ENCODE measurements at places on chromosomes 11 and 22.

DNA sequence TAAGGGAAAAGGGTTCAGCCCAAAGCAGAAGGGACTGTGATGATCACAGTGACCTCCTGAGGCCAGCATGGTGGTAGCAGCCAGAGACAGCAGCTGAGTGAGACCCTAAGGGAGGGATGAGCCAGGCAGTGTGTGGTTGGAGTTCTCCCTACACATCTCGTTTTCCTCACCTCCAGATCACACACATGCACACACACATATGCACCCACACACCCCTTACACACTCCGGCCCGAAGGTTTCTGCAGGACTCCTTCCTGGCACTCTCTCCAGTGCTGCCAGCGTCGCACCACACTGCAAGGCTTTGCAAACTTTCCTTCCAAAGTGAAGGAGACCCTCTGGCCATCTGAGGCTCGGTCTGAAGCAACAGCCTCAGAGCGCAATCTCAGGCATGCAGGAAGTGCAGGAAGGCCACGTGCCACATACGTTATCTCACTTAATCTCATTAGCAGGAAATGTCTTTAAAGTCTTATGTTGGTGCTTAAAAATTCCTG, 26.9 kb upstream of the TP53I11 start:
- DNase-seq = no peak

DNA sequence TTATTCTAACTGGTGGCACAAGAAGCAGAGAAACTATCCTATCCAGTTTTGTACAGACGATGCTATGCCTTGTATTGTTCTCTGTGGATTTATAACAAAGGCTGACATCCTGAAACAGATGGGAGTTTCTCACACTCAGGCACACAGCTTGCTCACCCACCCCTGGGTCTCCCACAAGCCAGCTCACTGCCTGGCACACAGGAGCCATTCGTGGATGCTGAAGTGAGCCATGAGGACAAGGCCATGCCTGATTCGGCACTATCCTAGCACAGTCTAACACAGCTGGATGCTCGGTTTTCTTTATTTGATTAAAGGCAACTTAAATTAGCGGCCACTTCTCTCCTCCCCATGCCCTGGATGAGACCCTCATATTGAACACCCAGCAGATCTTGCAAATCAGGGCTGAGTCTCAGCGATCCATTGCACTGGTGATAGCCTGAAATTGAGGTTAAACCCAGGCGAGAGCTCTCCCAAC, 25.7 kb upstream of the TMPRSS4 start:
- DNase-seq = no peak

DNA sequence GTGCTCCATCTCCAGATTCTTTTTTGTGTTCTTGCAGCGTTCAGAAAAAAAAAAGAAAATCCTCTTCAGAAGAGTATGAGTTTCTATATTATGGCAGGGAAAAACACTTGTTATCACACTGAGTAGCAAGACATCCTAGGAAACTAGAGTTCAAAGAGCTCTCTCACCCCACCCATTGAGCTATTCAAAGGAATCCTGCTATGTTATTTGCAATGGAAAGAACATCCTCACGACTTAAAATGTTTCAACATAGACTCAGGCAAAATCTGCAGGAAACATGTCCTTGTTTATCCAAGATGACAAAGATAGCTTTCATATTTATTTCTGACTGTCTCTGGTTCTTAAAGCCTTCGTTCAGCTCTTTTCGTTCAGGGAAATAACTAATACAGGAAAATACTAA, 331.6 kb upstream of the ANO5 start:
- DNase-seq = no peak

GRCh38 chr11:46118702-46119351, 2.4 kb downstream of the PHF21A start:
- no peak for DNase-seq

GRCh38 chr11:108025387-108026080, 16.8 kb downstream of the CUL5 start:
- no peak for DNase-seq

DNA sequence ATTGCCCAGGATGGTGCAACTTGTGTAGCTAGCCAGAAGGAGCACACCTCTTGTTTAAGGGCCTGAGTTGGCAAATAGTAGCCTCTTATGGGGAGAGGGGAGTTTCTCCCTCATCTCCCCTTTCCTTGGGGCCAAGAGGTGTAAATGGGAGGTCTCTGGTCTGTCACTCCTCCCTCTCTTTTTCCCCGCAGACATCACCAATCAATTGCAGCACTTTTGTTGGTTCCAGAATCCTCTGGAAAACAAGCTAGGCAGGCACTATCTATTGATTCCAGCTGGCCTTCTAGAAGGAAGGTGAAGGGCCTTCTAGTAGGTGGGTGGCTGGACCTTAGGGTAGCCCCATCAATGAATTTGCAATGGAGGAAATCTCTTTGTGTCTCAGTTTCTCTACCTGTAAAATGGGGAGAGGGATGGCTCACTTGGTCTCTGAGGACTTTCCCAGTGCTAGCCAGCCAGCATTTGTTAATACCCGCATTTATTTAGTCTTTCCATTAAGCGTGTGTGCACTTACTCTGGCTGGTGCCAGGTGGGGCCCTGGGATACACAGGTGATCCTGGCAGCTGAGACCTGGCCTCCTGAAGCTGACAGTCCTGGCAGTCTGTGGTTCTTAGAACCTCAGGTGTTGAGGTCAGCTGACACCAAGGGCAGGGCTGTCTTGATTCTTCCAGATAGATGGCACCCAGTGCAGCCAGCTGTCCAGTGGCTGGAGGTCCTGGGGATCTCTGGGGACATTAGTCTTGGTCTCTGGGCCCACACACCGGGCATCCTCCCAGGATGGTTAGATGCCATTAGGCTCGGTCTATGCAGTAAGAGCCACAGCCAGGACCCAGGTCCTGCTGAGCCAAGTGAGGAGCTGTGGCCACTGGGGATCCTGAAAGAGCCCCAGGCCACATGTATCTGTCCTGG, 51.7 kb downstream of the TSPAN18 start:
- DNase-seq = no peak

DNA sequence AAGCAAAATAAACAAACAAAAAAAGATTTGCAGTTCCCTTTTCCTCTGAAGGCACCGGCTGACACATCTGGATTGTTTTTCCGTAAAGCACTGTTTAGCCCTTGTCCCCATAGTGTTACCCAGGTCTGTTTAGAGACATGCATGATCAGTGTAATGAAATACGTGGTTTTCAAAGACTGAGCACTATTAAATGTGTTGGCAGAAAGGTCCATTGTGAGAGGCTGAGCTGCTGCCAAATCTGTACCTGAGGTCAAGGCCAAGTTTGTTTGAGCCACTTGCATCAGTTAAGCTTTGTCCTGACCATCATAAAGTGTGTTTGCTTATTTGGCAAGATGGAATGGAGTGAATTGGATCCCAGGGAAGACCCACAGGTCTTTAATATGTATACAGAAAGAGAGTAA, 26.3 kb downstream of the CTR9 start:
- no peak for DNase-seq

DNA sequence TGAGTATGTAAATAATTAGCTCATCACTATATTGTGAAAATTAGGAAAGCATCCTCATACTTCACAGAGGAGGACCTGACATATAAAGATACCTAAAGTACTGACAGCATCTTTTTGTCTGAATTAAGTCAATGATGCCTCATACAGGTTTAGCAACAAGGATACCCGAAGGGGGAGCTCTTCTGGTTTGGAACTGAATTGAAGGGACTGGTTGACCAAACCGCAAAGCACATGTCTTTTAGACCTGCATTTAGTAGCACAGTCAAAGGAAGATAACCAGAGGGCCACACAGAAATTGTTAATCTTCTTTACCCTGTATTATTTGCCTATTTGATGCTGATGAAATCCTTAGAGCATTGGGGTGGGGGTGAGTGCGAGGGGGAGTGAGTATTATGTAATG, 12.9 kb upstream of the WT1 start:
- no peak for DNase-seq

- no peak for DNase-seq
Measured at GRCh38 chr11:61607920-61608599, 27.2 kb upstream of the SYT7 start.
